ENCODE measurements at places on chromosomes 4 and X.

GRCh38 chr4:110705440-110705782, 82.5 kb upstream of the PITX2 start:
- no peak for DNase-seq

GRCh38 chr4:39732728-39733127, 34.8 kb downstream of the UBE2K start:
- no peak for DNase-seq

DNA sequence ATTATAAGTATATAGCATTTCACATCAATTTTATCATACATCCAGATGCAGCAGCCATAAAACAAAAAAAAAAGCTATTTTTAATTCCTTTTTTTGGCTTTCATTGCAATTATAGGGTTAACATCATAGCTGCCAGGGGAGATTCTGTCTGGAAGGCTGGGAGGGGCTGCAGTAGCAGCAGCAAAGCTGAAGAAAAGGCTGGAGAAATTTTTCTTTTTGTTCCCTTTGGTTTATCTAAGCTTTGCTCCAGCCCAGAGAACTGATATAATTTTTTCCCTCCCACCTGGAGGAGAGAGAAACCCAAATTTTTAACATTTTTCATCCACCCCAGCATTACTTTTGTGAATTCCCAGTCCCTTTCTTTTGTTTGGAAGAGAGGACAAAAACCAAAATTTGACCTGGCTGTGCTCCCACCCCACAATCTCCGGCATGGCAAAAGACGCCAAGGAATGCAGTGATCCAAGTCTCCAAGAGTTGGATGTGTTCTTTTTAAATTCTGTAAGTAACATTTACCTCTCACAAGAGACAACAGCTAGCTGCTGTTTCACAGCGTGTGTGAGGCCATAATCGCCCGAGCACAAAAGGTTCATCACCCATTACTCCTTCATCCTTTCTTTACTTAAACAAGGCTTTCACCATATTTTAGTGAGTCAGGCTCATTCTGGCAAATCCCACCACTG, 25.1 kb upstream of the FAM156A start:
- no peak for DNase-seq

GRCh38 chrX:22063284-22063683, 31.2 kb downstream of the PHEX start:
- DNase-seq = peak; percentile 32

- DNase-seq = no peak
Observed at GRCh38 chr4:167784826-167785225, 307.5 kb upstream of the ANXA10 start.

DNA sequence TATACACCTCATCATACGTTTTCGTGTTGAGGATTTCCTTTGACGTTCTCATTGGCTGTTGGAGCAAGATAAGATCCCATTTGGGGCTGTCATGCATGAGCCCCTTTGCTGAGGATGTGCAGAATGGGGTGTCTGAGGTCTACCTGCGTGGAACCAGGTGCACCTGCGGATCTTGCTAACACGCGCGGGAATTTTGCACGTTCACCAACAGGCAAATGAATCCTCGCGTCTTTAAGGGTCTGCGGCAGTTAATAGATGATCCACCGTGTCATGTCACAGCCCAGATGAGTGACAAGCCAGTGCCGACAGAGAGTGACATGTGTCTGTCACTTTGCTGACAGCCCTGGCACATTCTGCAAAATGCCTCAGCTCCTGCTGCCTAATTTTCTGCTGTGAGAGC, 56.3 kb upstream of the SHOX start:
- DNase-seq = peak; percentile 10

- DNase-seq = no peak
Observed at GRCh38 chr4:165656829-165657490, 216.1 kb upstream of the TLL1 start.

DNA sequence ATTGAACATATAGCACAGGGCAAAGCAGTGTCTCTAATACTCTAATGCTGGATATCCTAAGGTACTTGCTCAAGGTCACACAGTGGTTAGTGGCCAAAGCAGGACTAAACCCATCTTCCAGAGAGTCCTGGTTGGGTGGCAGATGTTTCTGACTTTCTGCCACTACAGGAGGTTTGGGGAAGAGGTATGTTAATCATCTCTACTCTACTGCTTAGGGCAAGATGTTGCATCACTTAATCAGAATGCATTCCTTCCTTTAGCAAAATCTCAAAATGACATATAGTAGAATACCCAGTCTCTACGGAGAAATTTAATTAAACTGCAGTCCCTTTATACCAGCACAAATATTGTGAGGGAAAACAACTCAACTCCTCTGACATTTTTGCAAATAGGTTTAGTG, 190.7 kb upstream of the FAM241A start:
- DNase-seq = no peak

GRCh38 chr4:133584714-133585113, 435.6 kb downstream of the PCDH10 start:
- no peak for DNase-seq

- no peak for DNase-seq
Observed at GRCh38 chrX:7024850-7025249, 122.7 kb upstream of the STS start.

- DNase-seq = no peak
Observed at GRCh38 chr4:38125816-38126215, 165.6 kb downstream of the PTTG2 start.

GRCh38 chrX:119101168-119101567, 26.4 kb downstream of the KIAA1210 start:
- no peak for DNase-seq

GRCh38 chr4:95877636-95878035, 37.7 kb downstream of the PDHA2 start:
- no peak for DNase-seq

DNA sequence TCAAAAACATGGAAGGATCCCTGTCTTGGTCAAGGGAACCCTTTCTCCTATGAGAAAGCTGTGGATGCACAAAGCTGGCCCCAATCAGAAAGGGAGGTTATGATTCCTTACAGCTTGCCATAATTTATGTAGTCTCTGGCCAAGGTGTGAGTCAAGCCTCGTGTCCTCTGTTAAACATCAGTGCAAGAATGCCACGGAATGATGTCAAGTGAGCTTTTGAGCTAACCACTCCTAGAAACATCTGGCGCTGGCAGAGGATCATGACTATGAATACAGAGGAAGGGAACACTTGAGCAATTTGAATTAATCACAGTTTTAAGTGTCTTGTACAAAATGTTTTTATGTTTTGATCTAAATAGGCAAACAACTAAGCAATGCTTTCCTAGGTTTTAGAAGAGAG, 51.5 kb upstream of the RAP2C start:
- DNase-seq = no peak

GRCh38 chrX:39167791-39168190, 366.5 kb downstream of the MID1IP1 start:
- no peak for DNase-seq

GRCh38 chrX:110743679-110744340, 51.8 kb downstream of the CHRDL1 start:
- DNase-seq = no peak

GRCh38 chr4:25879991-25880651, 17.3 kb upstream of the SEL1L3 start:
- DNase-seq = no peak

DNA sequence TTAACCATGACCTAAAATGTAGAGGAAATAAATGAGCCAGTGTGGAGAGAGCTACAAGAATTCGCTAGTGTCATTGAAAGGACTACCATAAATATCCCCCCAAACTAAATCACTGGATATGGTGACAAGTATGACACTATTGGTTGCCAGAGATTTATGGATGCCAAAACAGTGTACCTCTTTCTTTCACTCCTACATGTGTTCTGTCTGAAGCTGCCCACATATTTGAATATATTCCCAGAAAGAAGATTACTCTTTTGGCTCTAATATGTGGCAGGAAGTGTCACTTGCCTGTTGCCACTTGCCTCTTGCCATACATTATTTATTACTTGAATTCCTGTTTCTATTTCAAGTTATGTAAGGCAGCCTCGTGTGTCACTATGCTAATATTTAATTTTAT, 1573.6 kb downstream of the TECRL start:
- no peak for DNase-seq

DNA sequence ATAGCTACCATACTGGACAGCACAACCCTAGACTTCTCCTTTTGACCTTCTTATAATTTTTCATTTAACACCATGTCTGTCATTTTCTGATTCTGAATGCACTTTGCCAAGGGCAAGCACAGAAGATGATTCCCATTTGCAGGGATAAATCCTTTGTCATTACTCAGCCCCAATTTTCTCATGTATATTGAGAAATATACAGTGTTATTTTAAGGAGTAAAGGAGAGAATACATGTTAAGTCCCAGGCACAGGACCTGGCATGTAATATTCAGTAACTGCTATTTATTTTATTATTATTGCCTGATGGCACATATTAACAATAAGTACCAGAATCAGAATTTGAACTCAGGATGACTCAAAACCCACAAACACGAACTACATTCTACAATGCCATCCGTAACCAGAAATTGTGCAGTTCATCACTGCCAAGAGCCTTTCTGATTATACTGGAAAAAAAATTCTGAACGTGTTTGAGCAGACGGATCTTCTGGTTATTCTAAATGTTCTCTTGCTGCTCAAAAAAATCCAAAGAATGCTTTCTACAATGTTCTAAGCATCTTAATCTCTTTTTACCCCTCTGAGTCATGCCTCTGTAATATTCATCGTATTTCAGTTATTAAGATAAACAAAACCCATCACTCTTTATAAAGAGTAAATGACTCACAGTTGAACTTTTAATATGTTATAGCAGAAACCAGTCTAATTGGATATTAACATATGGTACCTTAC, 170.0 kb downstream of the MID1 start:
- no peak for DNase-seq

GRCh38 chr4:1058997-1059665, 47.7 kb downstream of the FGFRL1 start:
- no peak for DNase-seq

DNA sequence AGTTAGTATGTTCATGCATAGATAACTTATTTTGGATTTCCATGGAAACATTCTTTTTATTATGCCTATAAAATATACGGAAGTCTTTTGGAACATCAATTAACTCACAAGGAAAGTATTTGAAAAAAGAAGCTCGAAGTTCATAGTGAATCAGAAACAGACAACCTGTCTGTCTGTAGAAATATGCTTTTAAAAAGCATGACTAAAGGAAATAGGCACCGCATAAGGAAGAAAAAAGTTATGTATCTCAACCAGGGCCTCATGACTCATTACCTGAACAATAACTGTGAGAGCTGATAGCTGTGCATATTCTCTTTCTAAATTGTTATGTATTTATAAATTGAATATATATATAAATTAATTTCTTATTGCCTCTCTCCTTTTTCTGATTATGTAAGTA, 324.1 kb downstream of the TLL1 start:
- DNase-seq = no peak

GRCh38 chr4:139800082-139800481, 134.5 kb downstream of the MGST2 start:
- DNase-seq = no peak

- no peak for DNase-seq
Observed at GRCh38 chrX:120357186-120357585, 4.7 kb upstream of the ATP1B4 start.

- no peak for DNase-seq
Observed at GRCh38 chrX:71996136-71996535, 85.5 kb downstream of the NHSL2 start.

DNA sequence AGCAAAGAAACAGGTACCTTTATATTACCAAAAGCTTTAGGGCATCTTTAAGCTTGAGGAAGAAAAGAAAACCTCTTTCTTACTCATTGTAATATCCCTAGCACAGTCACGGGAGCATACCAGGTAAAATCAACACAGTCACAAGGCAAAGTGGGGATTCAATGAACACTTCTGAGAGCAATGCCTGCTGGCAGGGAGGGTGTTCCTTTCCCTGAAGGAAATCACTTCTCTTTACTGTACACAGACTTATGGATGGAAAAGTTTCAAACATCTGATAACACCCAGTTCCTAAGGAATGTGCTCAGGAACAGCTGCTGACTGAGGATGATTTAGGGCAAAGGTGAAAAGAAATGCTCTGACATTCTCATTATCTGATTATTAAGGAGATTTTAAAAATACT, 94.8 kb downstream of the MAML3 start:
- DNase-seq = no peak

DNA sequence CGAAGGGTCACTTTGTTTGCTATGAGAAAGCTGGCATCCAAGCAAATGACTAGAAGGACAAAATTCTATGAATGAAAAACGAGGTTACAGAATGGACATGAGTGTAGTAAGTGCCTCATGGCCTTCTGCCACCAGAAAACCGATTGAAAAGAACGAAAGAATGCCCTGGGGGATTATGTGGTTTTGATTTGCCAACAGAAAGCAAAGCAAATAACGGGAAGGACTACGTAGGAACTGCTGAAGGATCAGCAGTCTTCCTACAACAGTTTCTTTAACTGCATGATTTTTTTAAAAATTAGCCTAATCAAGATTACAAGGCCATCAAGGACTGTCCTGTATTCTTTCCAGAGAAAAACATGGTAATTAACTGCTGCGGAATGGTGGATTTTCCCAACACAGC, 50.6 kb downstream of the NRK start:
- no peak for DNase-seq

GRCh38 chr4:48191758-48192157, 57.7 kb upstream of the TXK start:
- no peak for DNase-seq

GRCh38 chr4:76737180-76737579, 160.8 kb downstream of the SOWAHB start:
- no peak for DNase-seq

DNA sequence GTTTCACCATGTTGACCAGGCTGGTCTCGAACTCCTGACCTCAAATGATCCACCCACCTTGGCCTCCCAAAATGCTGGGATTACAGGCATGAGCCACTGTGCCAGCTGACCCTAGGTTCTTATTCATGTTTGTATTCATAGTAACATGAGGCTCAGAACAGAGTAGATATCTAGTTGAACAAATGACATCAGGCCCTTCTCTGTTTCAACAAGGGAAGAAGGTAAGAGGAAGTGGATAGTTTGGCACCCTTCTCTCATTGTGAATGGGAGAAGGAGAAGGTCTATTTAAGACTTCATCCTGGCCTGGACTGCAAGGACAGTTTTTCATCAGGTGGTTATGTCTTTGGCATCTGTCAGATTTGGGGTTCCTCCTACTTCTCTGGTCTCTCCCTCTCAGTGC, 13.8 kb downstream of the GJB1 start:
- DNase-seq = no peak

GRCh38 chr4:127856196-127856812, 24.4 kb upstream of the PLK4 start:
- no peak for DNase-seq

GRCh38 chr4:153468587-153468986, 2.4 kb downstream of the TMEM131L start:
- DNase-seq = peak; percentile 61

Data from activated naive CD4-positive, alpha-beta T cell treated with anti-CD3 and anti-CD28 coated beads for 36 hours (primary cell).